ENCODE measurements at places on chromosomes 7 and 10.

- no peak for DNase-seq
These were observed 81.9 kb downstream of the RGS10 start for GRCh38 chr10:119460369-119461195.

DNA sequence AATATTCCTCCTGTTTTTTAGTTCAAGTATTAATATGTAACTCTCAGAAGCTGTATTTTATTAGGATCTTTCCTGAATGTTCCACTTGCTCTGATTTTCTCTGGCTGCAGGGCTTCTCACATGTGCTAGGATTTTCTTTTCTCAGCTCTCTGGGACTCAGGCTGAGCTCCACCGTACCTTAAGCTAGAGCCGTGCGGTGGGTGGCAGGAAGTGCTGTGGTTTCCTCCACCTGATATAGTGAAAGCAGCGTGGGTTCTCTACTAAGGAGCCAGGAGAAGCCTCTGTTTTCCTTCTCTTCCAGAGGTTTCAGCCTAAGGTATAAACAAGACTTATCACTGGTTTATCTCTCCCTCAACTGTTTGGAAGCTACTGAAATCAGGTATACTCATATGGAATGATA, 433.6 kb downstream of the NRG3 start:
- no peak for DNase-seq

GRCh38 chr7:68691261-68692216, 906.7 kb upstream of the AUTS2 start:
- DNase-seq, result no peak

- no peak for DNase-seq
These were observed 3.4 kb upstream of the MUC12 start for GRCh38 chr7:100965723-100966541.

- no peak for DNase-seq
These were observed 14.7 kb downstream of the SEC24C start for GRCh38 chr10:73758704-73759511.

GRCh38 chr10:37803269-37803668, 54.1 kb downstream of the ZNF248 start:
- no peak for DNase-seq

GRCh38 chr10:84540022-84540616, 211.7 kb downstream of the CCSER2 start:
- DNase-seq, result no peak

GRCh38 chr10:71436268-71437125, 39.8 kb downstream of the CDH23 start:
- no peak for DNase-seq

DNA sequence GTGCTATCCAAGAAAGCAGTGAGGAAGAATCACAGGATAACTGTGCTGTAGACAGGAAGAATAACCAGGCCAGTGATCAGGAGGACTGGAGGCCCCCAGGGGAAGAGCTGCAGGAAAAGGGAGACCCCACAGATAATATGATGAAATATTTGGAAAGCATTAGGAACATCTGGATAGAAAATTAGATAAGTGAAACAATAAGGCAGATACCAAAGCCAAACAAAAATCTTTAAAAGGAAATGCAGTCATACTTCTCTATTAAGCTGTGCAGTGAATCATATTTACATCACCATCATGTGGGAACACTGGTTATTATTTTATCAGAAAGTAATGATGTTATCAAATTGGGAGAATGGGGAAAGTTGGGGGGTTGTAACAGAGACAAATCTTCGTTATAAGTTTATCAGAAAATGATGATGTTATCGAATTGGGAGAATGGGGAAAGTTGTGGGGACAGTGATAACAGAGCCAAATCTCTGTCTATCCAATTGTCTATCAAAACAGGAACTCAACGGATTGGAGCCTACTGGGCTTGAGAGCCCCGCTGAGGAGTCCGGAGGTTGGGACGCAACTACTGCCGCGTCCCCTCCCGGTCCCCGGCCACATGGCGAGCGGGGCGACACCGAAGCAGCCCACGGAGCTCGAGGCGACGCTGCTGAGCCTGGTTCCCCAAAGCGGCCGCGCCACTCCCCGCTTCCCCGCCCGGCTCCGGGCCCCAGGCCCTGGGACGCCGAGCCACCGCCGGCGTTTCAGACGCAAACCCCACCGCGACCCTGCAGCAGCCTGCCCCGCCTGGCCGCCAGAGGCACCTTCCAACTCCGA, 14.0 kb upstream of the RALA start:
- no peak for DNase-seq

DNA sequence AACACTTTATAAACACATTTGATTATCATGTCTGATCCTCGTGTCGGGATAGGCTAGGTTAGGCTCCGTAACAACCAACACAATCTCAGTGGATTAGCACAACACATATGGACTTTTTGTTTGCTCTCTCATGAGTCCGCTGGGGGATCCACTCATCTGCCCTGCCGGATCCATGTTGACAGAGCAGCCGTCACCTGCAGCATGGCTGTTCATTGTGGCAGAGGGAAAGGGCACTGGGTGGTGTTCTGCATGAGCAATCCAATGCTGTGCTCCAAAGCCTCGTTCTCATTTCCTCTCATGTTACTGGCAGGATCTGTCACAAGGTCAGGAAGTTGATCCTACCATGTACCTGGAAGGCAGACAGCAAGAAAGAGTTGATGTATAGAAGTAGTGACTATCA, 62.5 kb upstream of the RAPGEF5 start:
- no peak for DNase-seq

DNA sequence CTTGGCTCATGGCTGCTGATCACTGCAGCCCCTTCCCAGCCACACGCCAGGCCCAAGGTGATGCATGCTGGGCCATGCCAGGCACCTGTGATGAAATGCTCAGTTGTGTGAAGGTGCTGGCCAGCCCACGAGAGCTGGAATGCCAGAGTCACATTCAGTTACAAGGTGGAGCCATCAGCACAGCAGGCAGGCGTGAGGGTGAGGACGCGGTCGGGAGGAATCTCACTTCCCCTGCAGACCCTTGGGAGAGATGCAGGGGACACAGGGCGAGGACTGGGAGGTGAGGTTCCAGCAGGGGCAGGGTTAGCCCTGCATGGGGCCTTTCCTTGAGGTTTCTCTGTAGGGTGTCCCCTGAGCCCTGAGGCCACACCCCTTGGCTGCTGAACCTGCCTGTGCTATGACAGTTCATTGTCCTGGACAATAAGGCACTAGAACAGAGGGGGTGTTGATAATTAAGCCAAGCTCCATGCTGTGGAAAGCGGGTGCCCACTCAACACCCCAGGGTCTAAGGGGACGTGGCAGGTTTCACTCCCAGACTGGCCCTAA, 82.4 kb downstream of the ADARB2 start:
- DNase-seq, result no peak

GRCh38 chr7:23393636-23394035, 76.7 kb downstream of the IGF2BP3 start:
- no peak for DNase-seq

GRCh38 chr7:4916113-4916512, 32.6 kb upstream of the RADIL start:
- no peak for DNase-seq

- DNase-seq, result no peak
These were observed 165.0 kb downstream of the RGS10 start for GRCh38 chr10:119377451-119377957.

- DNase-seq, result no peak
These were observed 21.5 kb downstream of the GET4 start for GRCh38 chr7:897771-898376.

- DNase-seq, result no peak
These were observed 109.8 kb downstream of the SH3PXD2A start for GRCh38 chr10:103745341-103746247.

DNA sequence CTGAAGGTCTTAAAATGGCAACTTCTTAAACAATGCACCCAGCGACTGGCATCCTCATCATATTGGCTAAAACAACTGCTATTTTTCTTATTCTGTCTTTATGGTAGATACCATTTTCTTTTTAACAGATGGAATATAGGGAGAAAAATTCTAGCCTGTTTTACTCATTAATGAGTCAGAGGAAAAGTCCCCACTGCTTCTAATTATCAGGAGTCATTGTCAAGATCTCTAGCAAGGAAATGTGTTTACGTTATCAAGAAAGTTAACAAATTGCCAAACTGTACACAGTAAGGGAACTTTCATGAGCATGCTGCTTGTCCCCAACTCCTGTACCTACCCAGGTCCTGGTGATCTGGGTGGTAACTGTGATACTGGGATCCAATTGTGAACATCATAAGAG, 117.7 kb upstream of the KIAA1217 start:
- no peak for DNase-seq

DNA sequence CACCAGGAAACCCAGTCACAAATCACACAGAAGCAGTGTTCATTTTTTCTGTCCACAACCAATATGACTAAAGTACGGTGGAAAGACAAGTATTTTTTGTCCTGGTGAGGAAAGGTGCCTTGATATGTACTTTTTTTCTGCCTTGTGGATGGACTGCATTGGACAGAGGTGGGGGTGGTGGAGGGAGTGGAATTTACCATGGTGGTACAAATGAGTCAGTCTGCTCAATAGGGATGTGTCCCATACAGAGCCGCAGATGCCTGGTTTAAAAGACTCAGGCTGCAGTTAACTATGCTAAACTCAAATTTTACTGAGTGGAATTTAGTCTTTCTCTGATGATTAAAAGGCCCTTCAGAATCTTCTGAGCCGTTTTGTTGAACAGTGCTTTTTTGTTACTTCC, 674.5 kb upstream of the GALNT17 start:
- no peak for DNase-seq

- DNase-seq, result no peak
These were observed 98.6 kb upstream of the KCTD7 start for GRCh38 chr7:66529883-66530610.

DNA sequence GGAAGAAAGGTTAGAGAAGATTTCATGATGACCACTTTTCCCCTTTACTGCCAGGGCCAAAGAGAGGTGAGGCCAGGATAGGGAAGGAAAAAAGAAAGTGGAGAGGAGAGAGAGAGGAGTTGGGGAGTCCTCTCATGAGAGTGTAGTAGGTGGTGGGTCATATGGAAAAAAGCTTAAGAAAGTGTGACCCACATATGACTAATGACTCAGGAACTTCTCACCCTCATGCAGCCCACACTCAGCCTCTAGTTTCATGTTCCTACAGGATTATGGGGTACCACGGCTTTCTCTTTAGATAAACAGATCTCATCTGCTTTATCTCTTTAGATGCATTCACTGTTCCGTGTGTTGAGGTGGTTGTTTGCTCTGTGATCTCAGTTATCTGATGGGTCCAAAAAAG, 462.5 kb upstream of the IGFBP3 start:
- DNase-seq, result no peak

DNA sequence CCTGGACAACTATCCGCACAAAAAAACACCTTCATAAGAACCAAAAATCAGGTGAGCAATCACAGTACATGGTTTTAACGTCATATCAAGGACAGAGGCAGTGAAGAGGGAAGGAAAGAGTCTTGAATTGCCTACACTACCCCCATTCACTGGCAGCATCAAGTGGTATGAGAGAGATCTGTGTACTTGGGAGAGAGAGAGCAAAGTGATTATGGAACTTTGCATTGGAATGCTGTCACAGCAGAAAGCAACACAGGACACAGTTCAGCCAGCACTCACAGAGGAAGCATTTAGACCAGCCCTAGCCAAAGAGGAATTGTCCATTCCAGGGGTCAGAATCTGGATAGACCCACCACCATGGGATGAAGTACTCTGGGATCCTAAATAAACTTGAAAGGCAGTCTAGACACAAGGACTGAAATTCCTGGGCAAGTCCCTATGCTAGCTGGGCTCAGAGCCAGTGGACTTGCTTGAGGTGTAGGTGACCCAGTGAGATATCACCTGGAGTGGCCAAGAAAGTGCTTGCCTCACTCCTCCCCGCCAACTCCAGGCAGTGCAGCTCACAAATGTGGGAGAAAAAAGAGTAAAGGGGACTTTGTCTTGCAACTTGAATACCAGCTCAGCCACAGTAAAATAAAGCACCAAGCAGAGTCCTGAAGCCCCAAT, 30.5 kb upstream of the SFTPD start:
- no peak for DNase-seq

- no peak for DNase-seq
These were observed 71.4 kb upstream of the MSRB2 start for GRCh38 chr10:23024002-23024401.
